ENCODE measurements at places on chromosomes 7 and 10.

DNA sequence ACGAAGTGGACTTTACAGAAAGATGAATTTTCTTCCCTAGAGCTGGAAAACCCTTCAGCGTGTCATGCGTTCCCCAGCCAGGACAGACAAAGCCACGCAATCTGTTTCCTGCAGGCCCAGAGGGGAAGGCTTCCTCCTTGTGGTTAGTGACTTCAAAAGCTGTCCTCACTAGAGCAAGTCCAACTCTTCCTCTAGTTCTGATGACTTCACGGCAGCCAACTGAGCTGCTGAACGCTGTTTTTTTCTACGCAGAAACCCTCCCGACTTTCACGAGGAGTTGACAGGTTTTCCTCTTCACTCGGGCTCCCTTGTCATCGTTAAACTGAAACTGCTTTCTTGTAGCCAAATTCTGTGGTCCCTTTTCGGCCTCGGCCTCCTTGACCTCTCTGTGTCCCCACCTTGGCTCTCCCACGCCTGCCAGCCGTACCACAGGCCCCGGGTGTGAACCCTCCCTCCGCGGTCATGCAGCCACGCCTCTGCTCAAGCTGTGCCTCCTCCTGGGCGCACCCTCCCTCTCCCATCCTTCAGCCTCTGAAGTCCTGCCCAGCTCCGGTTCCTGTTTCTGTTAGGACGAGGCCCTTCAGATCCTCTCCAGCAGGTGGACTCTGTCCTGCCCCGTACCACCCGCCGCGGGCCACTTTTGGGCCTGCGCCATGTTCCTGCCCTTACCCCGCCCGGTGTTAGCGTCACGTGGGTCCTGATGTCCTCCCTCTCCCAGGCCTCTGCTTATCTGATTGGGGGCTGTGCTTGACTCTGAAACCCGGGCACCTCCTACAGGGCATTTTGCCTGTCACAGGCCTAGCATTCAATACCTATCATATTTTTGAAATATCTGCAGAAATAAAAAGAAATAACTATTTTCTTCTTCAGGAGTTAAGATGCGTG, 39.3 kb downstream of the CUX1 start:
- peak; percentile 12 for DNase-seq

DNA sequence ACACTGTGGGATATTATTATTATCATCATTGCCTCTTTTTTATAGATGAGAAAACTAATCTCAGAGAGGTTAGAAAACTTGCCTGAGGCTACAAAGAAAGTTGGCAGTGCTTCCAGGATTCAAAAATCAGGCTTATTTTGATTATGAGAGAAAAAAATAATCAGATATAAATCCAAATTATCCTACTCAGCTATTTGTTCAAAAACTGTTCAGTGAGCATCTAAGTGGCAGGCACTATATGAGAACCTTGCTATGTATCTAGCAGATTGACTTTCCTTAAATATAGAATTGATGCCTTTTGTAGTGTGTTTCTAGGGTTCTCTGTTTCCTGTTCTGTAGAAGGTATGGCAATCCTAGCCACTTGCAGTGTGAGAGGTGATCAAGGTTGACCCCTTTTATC, 60.0 kb upstream of the SLC35B4 start:
- DNase-seq, result no peak

DNA sequence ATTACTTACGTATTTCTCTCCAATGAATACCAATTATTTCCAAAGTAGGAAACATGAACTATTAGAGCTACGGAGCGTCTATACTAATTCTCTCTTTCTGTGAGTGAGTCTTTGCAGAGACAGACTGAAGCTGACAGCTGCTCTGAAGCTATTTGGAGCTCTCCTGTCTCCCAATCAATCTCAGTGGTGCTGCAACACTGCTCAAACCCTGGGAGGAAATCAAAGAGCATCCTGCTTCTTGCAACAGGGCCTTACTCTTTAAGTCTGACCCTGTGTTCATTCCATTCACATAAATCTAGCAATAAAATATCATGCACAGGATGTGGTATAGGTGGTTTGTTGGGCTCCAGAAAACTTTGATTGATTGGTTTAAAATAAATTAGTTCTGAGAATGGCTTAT, 685.7 kb upstream of the IGFBP3 start:
- no peak for DNase-seq

GRCh38 chr10:14926722-14927416, 27.0 kb downstream of the DCLRE1C start:
- DNase-seq, result no peak

DNA sequence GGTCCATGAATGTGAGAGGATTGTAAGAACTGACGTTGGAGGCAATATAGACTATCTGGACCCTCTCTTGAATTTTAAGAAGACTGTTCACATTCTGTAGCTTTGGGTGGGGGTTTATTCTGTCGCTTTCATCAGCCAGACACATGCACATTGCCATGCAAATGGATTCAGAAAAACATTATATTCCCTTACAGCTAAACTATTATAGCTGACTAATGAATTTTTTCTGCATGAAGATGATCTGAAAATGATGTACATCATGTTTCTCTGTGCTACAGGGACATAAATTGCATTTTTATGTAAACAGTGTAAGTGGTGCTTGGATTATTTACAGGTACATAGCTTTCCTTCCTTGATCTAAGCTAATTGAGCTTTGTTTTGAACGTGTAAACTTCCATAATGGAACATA, 1.5 kb downstream of the MET start:
- no peak for DNase-seq

GRCh38 chr7:114785496-114785895, 136.4 kb upstream of the MDFIC start:
- no peak for DNase-seq
